ENCODE measurements at places on chromosomes 7 and 10.

GRCh38 chr10:70145166-70145665 lies 1.3 kb downstream of the TYSND1 start:
- DNase-seq = no peak

DNA sequence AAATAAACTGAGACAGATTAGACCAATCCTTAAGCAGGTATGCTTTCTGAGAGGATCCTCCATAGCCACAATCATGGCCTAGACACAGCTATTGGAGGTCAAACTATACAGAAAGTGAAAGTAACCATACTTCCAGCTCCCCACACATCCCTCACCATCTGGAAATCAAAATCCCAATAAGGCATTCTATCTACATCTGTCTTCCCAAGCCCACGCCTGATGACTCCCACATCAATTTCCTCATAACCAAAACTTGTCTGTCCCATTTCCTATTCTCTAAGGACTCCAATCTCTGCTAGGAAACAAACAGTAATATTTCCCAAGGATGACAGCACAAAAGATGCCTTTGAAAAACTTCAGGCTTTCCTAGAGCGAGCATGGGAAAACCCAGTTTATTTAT lies 247.3 kb upstream of the HPS1 start:
- no peak for DNase-seq

- no peak for DNase-seq
These were observed 272.3 kb downstream of the CNTNAP2 start for GRCh38 chr7:146388928-146389327.

- no peak for DNase-seq
These were observed 2.4 kb upstream of the ECHS1 start for GRCh38 chr10:133375357-133376115.

GRCh38 chr10:70930263-70931000 lies 42.1 kb upstream of the PCBD1 start:
- no peak for DNase-seq

DNA sequence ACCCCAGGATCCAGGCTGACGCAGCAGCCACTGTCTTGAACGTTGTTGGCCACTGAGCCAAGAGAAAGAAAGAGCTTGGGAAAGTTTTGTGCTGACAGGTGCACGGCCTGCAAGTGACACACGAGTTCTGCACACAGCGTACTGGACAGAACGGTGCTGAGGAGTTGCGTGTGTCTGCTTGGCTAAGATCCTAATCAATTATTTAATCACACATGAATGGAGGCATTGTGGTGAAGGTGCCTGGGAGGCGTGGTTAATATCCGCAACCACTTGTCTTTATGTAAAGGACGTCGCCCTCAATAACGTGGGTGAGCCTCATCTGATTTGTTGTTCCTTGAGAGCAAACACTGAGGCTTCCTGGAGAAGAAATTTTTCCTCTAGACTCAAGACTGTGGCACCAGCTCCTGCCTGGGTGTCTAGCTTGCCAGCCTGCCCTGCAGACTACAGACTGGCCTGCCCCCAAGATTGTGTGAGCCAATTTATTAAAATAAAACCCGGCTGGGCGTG lies 16.6 kb upstream of the GNA12 start:
- no peak for DNase-seq

- no peak for DNase-seq
These were observed 45.5 kb upstream of the CALCR start for GRCh38 chr7:93620057-93620456.

GRCh38 chr10:60989400-60989876 lies 45.5 kb upstream of the RHOBTB1 start:
- no peak for DNase-seq

GRCh38 chr10:110029450-110029849 lies 21.7 kb downstream of the ADD3 start:
- no peak for DNase-seq

GRCh38 chr7:66958538-66959350 lies 36.6 kb downstream of the SBDS start:
- DNase-seq = no peak

DNA sequence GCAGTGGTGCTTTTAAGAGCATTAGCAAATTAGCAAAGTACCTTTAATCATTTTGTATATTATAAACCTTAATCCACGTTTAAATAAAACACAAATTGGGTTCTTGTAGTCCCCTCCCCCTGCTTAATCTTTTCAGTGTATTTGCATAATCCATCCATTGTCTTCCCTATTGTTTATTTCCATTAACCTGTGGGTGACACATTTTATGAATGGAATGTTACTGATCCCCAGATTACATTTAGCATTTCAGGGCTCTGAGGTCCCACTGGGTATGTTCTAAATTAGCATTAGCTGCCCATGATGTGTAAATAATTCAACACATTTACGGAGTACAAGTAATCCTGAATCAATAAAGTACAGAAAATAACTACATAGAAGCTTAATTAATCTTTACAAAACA lies 138.4 kb upstream of the FEZF1 start:
- DNase-seq = no peak

DNA sequence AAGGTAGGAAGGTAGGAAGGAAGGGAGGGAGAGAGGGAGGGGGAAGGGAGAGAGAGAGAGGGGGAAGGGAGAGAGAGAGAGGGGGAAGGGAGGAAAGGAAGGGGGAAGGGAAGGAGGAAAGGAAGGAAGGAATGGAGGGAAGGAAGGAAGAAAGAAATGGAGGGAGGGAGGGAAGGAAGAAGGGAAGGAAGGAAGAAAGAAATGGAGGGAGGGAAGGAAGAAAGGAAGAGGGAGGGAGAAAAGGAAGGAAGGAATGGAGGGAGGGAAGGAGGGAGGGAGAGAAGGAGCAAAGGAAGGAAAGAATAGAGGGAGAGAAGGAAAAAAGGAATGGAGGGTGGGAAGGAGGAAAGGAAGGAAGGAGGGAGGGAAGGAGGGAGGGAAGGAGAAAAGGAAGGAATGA lies 176.4 kb upstream of the PTER start:
- DNase-seq = no peak

DNA sequence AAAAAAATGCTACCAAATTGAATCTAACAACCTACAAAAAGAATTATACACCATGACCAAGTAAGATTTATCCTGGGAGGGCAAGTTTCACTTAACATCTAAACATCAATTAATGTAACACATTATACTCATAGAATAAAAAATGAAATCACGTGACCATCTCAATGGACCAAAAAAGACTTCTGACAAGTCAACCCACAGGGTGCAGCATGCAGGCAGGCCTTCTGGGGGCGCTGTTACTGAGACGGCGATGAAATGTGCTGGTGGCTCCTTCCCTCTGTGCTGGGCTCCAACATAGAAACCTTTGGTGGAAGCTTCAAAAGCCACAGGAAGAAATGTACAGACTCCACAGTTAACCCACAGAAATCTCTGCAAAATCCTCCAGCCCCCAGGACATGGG lies 103.1 kb downstream of the INHBA start:
- DNase-seq = no peak

GRCh38 chr10:70494536-70494935 lies 16.0 kb downstream of the PALD1 start:
- no peak for DNase-seq

GRCh38 chr7:139709485-139709884 lies 68.3 kb downstream of the HIPK2 start:
- no peak for DNase-seq

Data from activated T-helper 1 cell treated with anti-CD3 and anti-CD28 coated beads, Interleukin-2, amount 50 U/mL, for 16 hours (primary cell).